A549 treated with CORT108297 at 1 μM for 4 hours (cell line): ENCODE measurements at places on chromosomes 4 and X. TPM values are rescaled to one million over a fixed set of nuclear protein-coding genes. Genes with fewer than 3 reads are reported as not detected.

Gene SEPSECS
- 2.3 to 3.1 TPM (median 2.7 TPM) in 5 replicates for total RNA-seq

Gene UTP3
- 32.0 to 48.0 TPM (median 35.8 TPM) in 5 replicates for total RNA-seq

Gene ADH1C
- total RNA-seq, result not detected in 5 replicates

Gene RAB39B
- total RNA-seq, result 0.60 to 1.2 TPM (median 0.76 TPM) in 5 replicates

Gene NDP
- total RNA-seq, result not detected in 5 replicates

Gene NAP1L2
- 1.1 to 1.6 TPM (median 1.3 TPM) in 5 replicates for total RNA-seq

Gene TMEM154
- total RNA-seq, result 0.07 to 0.17 TPM (median 0.12 TPM) in 5 replicates

Gene MAGEA4
- total RNA-seq, result not detected in 5 replicates

Gene TMEM255A
- total RNA-seq, result 0.08 to 0.25 TPM (median 0.14 TPM) in 5 replicates

Gene UBE2K
- total RNA-seq, result 59.0 to 79.4 TPM (median 75.2 TPM) in 5 replicates

Gene SCML2
- total RNA-seq, result 7.1 to 9.9 TPM (median 7.9 TPM) in 5 replicates

Gene CCSER1
- not detected in 5 replicates for total RNA-seq

Gene GJB1
- 0.11 TPM in 1 of 5 replicates, not detected in the others for total RNA-seq

Gene ARHGAP36
- not detected in 5 replicates for total RNA-seq

Gene FAM9B
- not detected in 5 replicates for total RNA-seq

Gene SHROOM4
- not detected in 5 replicates for total RNA-seq

Gene VBP1
- 49.8 to 71.0 TPM (median 51.6 TPM) in 5 replicates for total RNA-seq

Gene PAGE4
- not detected in 5 replicates for total RNA-seq

Gene PNMA5
- total RNA-seq, result not detected in 5 replicates

Gene NOX1
- 0.09 to 0.15 TPM in 2 of 5 replicates, not detected in the others for total RNA-seq

Gene PCDH10
- 0.10 to 0.26 TPM (median 0.13 TPM) in 5 replicates for total RNA-seq

Gene DOK7
- 0.38 to 0.95 TPM (median 0.46 TPM) in 5 replicates for total RNA-seq

Gene ATP5ME
- 347 to 455 TPM (median 395 TPM) in 5 replicates for total RNA-seq

Gene SEC31A
- total RNA-seq, result 80.1 to 86.9 TPM (median 85.0 TPM) in 5 replicates

Gene C4orf33
- total RNA-seq, result 3.4 to 7.2 TPM (median 4.1 TPM) in 5 replicates

Gene ASIC5
- total RNA-seq, result not detected in 5 replicates

Gene ACSL4
- total RNA-seq, result 18.7 to 31.6 TPM (median 23.7 TPM) in 5 replicates

Gene F9
- not detected in 5 replicates for total RNA-seq

Gene GDI1
- 94.4 to 112 TPM (median 107 TPM) in 5 replicates for total RNA-seq

Gene TCEAL2
- total RNA-seq, result not detected in 5 replicates

Gene NPY5R
- total RNA-seq, result not detected in 5 replicates

Gene RHOXF1
- 0.10 TPM in 1 of 5 replicates, not detected in the others for total RNA-seq

Gene CXCL3
- 4.8 to 14.7 TPM (median 5.4 TPM) in 5 replicates for total RNA-seq

Gene LIMCH1
- 33.6 to 45.9 TPM (median 38.6 TPM) in 5 replicates for total RNA-seq
